ENCODE measurements at places on chromosomes 16 and 17.

DNA sequence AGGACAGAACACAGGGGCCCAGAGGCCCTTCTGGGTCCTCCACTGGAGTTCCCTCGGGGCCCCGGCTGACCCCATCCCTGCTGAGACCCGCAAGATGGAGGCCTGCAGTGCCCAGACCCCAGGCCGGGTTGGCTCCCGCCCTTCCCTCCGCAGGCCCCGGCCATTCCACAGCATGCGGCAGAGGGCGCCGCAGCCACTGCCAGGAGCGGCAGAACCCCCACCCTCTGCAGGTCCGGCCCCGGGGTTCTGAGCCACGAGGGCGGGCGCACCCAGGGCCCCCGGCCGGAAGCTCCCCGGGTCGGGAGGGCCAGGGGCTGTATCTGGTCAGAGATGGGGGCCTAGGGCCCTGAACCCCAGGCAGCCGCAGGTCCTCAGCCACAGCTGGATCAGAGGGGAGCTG, 2.4 kb upstream of the PERCC1 start:
- DNase-seq: peak; percentile 23

DNA sequence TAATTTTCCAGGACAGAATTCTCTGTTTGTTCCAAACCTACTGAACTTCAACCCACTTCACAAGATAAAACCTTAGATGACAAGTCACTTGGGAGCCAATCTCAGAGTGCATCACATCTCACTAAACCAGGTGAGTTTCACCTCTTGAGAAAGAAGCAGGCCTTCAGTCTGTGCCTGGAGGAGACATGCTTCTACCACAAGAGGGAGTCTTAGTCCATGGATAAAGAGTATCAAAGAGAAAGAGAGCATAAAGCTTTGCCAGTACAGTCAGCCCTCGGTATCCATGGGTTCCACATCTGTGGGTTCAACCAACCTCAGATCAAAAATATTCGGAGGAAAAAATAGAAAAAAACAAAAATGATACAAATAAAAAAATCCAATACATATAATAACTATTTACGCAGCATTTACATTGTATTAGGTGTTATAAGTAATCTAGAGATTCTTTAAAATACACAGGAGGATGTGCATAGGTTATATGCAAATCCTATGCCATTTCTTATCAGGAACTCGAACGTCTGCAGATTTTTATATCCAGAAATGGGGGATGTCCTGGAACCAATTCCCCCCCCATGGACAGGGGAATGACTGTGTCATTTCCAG, 37.7 kb downstream of the DUSP14 start:
- peak; percentile 5 for DNase-seq

DNA sequence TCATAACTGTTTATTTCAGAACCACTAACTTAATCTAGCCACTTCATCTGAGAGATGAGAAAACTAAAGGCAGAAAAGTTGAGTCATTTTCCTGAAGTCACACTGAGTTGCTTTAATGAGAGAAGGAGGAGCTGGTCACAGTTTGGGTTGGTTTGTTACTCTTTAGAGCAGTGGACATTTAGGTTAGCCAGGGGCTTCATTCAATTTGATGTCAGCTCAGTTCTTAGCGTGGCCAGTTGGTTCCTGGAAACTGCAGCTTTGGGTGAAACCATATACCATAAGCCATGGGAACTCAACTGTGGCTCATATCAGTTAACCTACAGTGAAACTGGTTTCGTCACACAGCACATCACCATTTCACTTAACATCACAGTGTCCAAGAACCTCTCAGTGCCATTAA, 59.2 kb upstream of the ADORA2B start:
- no peak for DNase-seq

DNA sequence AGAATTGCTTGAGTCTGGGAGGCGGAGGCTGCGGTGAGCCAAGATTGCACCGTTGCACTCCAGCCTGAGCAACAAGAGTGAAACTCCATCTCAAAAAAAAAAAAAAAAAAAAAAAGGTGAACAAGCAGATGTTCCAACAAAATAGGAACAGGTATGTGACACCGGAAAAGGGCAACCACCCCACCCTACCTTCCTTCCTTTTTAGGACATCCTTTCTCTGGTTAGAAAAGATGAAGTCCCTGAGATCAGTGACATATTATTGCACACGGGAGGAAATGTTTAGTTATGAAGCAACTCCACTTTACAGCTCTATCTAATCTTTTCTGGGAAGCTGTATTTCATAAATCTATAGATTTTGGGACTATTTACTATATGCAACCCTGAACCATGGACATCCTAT, 114.2 kb upstream of the MON1B start:
- no peak for DNase-seq

- no peak for DNase-seq
These were observed 123.4 kb upstream of the NOL11 start for GRCh38 chr17:67594115-67594880.

GRCh38 chr17:68036304-68037147, 991 bp downstream of the KPNA2 start:
- DNase-seq: no peak

DNA sequence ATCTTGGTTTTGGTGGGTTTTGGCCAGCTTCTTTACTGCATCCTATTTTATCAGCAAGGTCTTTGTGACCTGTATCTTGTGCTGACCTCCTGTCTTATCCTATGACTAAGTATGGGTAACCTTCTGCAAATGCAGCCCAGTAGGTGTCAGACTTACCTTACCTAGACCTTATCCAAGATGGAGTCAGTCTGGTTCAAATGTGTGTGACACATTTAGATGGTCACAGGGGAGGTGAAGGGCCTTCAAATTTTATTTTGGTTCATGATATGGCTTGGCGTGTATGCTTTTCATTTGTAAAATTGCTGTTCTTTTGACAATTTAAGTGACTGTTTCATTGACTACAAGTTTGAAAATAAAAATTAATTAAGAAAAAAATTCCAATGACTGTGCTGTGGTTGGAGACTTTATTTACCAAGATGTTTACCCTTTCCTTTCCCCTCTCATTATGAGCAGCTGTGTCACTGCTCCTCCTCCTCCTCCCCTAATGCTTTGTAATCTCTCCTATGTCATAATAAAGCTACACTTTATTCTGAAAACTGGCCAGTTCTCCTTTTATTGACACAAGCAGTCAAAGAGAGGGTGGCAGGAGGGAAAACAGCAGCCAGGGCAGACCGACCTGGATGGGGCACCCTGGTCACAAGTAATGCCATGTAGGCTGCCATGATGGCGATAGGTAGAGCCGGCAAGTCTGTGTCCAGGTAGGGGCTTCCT, 49.4 kb downstream of the TNFRSF13B start:
- DNase-seq: no peak

- no peak for DNase-seq
These were observed 879.4 kb downstream of the CDH11 start for GRCh38 chr16:64242492-64242891.

GRCh38 chr17:44079877-44080821, 9.6 kb downstream of the G6PC3 start:
- DNase-seq: no peak

DNA sequence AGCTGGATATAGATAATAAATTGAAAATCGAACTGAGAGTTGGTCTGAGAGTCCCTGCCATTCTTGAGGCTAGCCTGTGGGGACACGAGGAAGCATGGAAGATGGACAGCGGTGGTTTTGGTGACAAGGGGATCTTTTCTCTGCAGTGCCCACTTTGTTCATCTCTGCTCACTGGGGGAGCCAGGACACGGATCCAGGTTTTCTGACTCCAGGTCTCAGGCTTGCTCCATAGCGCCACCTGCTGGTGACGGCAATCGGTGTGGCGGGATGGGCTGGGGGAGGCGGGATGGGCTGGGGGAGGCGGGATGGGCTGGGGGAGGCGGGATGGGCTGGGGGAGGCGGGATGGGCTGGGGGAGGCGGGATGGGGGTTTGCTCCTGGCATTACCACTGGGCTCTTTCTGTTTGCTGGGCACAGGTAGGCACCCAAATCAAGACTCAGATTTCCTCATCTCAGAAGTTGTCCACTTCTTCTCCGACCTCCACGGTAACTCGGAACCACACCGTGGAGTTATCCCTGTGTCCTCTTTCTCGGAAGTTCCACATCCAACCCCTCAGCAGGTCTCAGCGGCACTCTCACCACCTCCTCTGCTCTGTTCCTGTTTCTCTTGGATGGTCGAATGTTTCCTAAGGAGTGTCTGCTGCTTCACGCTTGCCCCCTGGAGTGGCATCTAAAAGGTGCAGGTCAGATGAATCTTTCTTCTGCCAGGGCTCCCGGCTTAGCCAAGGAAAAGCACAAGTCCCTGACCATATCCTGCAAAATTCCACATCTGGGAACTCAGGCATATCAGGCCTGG, 142.4 kb downstream of the CYLD start:
- no peak for DNase-seq

GRCh38 chr17:77424585-77425344, 284.0 kb downstream of the SEC14L1 start:
- no peak for DNase-seq

- peak; percentile 68 for DNase-seq
These were observed 3.9 kb downstream of the TRPV2 start for GRCh38 chr17:16419074-16419928.

GRCh38 chr17:15213381-15214087, 51.6 kb downstream of the PMP22 start:
- no peak for DNase-seq

DNA sequence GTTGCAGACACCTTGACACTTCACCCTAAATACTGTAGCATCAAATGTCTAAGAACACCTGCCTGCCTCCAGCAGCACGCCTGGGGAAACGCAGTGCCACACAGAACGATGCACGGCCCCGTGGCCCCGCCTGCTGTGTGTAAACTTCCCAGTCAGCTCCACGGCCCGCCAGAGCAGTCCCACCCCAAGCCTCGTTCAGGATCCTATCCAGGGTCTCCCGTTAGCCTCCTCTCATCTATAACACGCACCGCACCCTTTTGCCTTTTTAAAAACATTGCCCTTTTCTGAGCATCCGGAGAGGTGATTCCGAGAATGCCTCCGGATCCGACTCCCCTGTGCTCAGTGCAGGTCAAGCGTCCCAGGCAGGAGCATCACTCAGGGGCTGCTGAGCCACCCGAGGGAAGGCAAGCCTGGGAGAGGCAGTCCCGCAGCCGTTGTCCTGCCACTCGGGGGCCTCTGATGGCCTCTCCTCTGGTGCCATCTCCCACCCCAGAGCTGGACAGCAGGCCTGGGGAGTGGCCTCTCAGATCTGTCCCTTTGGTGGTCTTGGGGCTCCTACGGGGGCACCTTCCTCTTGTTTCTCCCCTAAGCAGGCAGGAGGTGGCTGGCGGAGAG, 37.9 kb upstream of the SLC38A10 start:
- no peak for DNase-seq

GRCh38 chr17:78842881-78843565, 2.4 kb upstream of the USP36 start:
- peak; percentile 29 for DNase-seq

DNA sequence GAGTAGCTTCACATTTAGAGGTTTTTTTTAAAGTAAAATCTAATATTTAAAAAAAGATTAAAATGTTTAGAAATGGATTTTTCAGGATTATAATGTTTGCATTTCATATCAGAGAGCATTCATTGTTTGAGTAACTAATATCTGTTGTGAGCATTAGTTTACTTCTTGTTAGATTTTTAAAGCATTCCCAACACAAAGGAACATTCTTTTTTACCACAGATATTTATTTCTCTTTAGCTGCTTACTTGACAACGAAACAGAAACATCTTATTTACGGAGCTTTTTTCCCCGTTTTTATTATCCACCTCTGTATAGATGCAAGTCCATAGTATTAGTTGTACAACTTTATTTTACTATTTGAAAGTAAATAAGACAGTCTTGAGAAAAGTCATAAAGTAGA, 53.0 kb downstream of the NFAT5 start:
- no peak for DNase-seq

- DNase-seq: no peak
These were observed 17.4 kb downstream of the RPA1 start for GRCh38 chr17:1847191-1847590.

DNA sequence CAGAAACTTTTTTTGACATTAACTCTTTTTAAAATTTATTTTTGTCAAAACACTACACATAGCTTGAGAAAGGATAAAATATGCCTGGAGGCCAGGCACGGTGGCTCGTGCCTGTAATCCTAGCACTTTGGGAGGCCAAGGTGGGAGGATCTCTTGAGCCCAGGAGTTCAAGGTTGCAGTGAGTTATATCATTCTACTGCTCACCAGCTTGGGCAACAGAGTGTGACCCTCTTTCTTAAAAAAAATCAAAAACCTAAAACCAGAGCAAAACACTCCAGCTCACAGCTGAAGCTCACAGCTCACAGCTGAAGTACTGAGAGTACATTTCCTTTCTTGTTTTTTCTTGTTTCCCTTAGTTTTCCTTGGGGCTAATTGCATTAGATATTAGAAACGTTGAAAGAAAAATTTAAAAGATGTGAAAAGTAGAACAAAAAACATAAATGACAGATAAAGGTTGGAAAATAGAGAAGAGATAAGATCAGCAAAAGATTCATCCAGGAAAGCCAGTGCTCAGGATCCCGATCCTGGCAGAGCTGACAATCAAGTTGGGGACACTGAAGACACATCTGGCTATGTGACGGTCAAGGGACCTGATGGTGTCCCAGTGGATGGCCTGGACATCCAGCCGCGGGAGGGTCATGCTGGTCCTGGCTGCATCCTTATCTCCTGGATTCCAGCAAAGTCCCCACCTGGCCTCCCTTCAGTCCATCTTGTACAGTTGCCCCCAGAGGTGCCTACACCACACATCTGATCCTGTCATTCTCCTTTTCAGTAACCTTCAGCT, 9.8 kb downstream of the CHST6 start:
- DNase-seq: no peak

DNA sequence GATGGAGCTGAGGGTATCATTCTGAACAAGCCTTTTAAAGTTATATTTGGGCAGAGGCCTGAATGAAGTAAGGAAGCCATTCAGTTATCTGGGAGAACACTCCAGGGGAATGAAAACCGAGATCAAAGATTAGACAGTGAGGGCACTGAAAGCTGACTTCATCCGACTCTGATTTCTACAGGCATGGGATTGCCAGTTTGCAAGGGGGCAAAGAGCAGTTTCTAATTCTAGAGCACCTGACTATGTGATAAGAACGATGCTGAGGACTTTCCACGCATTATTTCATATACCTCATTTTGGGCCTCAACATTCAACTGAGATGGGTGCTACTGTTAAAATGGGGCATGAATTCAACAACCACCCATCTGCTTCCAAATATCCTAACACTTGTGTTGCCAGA, 135.7 kb downstream of the CDK5R1 start:
- DNase-seq: no peak

DNA sequence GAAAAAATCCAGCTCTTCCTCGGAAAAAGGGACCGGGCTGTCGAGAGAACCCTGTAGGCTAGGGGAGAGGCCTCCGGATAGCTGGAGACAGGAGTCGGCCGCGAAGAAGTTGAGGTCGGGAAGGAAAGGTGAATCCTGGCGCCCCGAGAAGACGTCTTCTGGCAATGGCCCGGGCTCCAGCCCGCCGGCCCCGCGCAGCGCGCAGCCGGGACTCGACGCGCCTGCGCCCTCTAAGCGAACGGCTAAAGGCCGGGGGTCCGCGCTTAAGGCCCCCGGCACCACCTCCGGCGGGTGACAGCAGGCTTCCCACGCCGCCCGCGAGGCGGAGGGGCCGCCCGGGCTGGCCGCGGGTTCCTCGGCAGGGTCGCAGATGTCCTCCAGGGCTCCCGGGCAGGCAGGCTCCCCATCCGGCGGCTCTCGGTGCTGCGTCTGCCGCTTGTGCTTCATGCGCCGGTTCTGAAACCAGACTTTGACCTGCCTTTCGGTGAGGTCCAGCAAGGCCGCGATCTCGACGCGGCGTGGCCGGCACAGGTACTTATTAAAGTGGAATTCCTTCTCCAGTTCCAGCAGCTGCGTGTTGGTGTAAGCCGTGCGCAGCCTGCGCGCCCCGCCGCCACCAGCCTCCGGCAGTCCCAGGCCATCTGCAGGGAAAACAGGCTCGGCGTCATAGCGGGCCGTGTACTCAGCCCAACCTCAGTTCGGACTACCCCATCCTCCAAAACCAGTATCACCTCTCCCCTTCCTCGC, 1.6 kb downstream of the HOXB2 start:
- peak; percentile 48 for DNase-seq

All from activated T-cell treated with anti-CD3 and anti-CD28 coated beads for 24 hours (primary cell).